ENCODE measurements at places on chromosomes 3 and 15. TPM values are rescaled to one million over a fixed set of nuclear protein-coding genes. Genes with fewer than 3 reads are reported as not detected.

Gene SCN11A
- not detected for total RNA-seq

Gene NANOGP8
- not detected for total RNA-seq

Gene MFGE8
- 87.6 TPM for total RNA-seq

Gene ST8SIA2
- total RNA-seq, result not detected

Gene ITIH1
- total RNA-seq, result not detected

Gene P4HTM
- total RNA-seq, result 20.5 TPM

Gene MAGEF1
- total RNA-seq, result 34.0 TPM

Gene GOLGA6L2
- not detected for total RNA-seq

Gene ATP13A5
- not detected for total RNA-seq

Gene UROC1
- total RNA-seq, result not detected

Gene PCSK6
- not detected for total RNA-seq

Gene PIF1
- total RNA-seq, result 22.0 TPM

Gene OR5H2
- total RNA-seq, result not detected

All from bronchus fibroblast of lung (primary cell).